Naive thymus-derived CD8-positive, alpha-beta T cell (primary cell): ENCODE measurements at places on chromosomes 1 and 21. TPM values are rescaled to one million over a fixed set of nuclear protein-coding genes. Genes with fewer than 3 reads are reported as not detected.
A peak's percentile ranks its signal among the peaks of the same experiment; 100 is the strongest.

The ITPKB gene
- total RNA-seq = 177 TPM

GRCh38 chr1:228009116-228009827 is 2.5 kb downstream of the WNT3A start:
- no peak for DNase-seq
- peak overlapping the region; percentile 41 for H3K4me3 ChIP-seq
- peaks cover 25% of the 10 kb centered on the region for H3K4me1 ChIP-seq
- H3K27me3 ChIP-seq = peaks cover 20% of the 10 kb centered on the region

- no peak for DNase-seq
- H3K4me1 ChIP-seq = no peaks in the 10 kb centered on the region
- no peak overlapping the region for H3K4me3 ChIP-seq
- no peaks in the 10 kb centered on the region for H3K36me3 ChIP-seq
Observed at GRCh38 chr1:153610334-153610733, 2.6 kb downstream of the S100A16 start.

GRCh38 chr1:173099166-173099565 is 48.4 kb upstream of the TNFSF18 start:
- H3K27me3 ChIP-seq = no peaks in the 10 kb centered on the region
- no peak overlapping the region for H3K27ac ChIP-seq
- no peaks in the 10 kb centered on the region for H3K4me1 ChIP-seq

DNA sequence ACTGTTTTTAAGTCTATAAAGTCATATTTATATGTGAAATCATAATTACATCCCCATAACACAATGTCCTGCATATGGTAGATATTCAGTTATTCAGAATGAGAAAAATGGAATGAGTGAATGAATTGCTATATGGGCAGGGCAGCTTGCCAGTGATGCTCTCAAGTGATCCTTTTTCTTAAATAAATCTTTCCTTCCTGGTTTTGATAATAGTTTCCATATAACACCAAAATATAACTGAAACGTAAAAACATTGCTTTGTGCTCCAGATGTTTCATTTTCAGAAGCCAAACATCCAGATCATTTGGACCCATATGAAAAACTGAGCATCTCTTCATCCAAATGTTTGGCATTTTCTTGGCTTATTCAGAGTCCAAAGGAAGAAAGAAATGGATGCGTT is 30.2 kb upstream of the RGS8 start:
- no peak overlapping the region for H3K4me3 ChIP-seq
- H3K27ac ChIP-seq = no peak overlapping the region
- peaks cover 15% of the 10 kb centered on the region for H3K4me1 ChIP-seq
- H3K36me3 ChIP-seq = no peaks in the 10 kb centered on the region

DNA sequence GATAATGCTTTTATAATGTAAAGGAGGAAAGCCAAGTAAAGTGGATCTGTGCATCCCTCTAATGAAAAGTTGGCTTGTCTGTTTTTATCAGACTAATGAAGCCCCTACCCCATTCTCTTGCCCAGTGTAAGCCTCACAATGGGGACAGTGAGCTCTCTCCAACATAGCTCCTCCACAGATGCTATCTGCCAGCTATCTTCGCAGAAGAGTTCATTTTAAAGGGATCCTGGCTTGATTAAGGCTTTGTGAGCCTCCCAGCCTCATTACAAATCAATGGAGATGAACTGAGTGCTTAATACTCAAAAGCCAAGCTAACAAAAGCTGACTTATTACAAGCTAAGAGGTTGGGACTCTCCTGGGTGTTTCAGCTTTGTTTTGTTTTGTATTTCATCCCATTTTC is 514.7 kb downstream of the NUF2 start:
- H3K27me3 ChIP-seq = no peaks in the 10 kb centered on the region
- no peak for DNase-seq
- no peaks in the 10 kb centered on the region for H3K4me1 ChIP-seq
- H3K36me3 ChIP-seq = no peaks in the 10 kb centered on the region

The LSS gene
- 43.6 TPM for total RNA-seq

The HMGB4 gene
- total RNA-seq = not detected

DNA sequence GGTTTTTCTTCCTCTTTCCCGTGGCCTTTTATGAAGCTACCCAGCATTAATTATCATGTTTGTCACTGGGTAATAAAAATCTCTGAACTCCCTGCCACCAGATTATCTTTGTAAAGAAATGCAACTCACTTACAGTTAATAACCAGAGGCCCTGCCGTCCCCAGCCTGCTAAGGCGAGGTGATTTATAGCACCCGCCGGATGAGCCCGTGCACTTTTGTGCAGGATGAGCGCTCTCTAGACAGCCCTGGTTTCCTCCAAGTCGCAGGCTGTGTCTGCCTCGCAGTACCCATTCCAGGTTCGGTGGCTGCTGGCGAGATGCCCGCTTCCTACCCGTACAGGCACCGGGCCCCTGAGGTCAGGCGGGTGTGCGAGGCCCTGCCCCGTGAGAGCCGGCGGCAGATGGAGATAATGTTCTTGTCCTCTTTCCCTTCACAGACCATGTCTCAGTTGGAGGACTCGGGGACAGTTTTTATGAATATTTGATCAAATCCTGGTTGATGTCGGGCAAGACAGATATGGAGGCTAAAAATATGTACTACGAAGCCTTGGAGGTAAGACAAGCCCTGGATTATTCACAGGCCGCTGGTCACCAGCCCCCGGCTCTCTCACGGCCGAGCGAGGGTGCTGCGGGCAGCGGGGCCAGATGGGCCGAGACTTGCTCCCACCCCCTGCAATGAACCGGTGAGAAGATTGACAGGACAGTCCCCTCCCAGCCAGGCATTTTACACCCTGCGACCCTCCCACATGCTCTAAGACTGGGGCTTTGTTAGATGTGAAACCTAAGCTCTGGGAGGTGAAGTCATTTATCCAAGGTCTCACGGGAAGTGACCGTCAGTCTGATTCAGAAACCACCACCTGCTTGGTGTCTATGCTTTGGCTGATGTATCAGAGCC is 28.5 kb upstream of the SELENON start:
- DNase-seq = peak; percentile 38
- peaks cover 73% of the 10 kb centered on the region for H3K4me1 ChIP-seq
- peaks cover 5% of the 10 kb centered on the region for H3K36me3 ChIP-seq
- peak overlapping the region; percentile 76 for H3K4me3 ChIP-seq

GRCh38 chr1:27117733-27118439 is 37.0 kb downstream of the SLC9A1 start:
- H3K4me3 ChIP-seq = no peak overlapping the region
- no peak for DNase-seq
- peak overlapping the region; percentile 48 for H3K27ac ChIP-seq
- H3K4me1 ChIP-seq = peaks cover 41% of the 10 kb centered on the region
- H3K36me3 ChIP-seq = no peaks in the 10 kb centered on the region

The NR1I3 gene
- total RNA-seq = not detected

DNA sequence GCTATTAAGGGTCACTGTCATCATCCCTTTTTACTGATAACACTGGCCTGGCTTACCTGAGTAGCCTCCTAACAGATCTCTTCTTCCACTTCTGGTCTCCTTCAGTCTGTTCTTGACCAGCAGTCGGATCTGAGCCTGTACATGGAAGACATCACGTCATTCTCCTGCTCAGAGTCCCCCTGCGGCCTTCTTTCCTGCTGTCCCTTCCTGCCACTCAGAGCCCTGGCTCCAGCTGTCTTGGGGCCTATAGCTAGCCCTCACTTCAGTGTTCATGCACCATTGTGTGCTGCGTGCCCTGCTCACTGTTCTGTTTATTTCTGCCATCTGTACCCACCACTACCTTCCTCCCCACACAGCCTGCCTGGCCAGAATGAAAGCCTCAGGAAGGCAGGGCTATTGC is 8.4 kb downstream of the ADARB1 start:
- H3K36me3 ChIP-seq = no peaks in the 10 kb centered on the region
- no peak for DNase-seq
- H3K27ac ChIP-seq = peak overlapping the region; percentile 91
- H3K4me3 ChIP-seq = no peak overlapping the region
- no peaks in the 10 kb centered on the region for H3K27me3 ChIP-seq
- peaks cover 100% of the 10 kb centered on the region for H3K4me1 ChIP-seq

The KISS1 gene
- total RNA-seq = not detected

The IL24 gene
- total RNA-seq = not detected

- peaks cover 13% of the 10 kb centered on the region for H3K4me1 ChIP-seq
- H3K27me3 ChIP-seq = peaks cover 46% of the 10 kb centered on the region
- H3K27ac ChIP-seq = no peak overlapping the region
Observed at GRCh38 chr1:37794372-37795339, 1.0 kb downstream of the MANEAL start.

- H3K4me3 ChIP-seq = no peak overlapping the region
- H3K27ac ChIP-seq = no peak overlapping the region
- H3K27me3 ChIP-seq = peaks cover 1% of the 10 kb centered on the region
- no peak for DNase-seq
- H3K36me3 ChIP-seq = no peaks in the 10 kb centered on the region
Observed at GRCh38 chr1:211601982-211602670, 23.2 kb upstream of the SLC30A1 start.

DNA sequence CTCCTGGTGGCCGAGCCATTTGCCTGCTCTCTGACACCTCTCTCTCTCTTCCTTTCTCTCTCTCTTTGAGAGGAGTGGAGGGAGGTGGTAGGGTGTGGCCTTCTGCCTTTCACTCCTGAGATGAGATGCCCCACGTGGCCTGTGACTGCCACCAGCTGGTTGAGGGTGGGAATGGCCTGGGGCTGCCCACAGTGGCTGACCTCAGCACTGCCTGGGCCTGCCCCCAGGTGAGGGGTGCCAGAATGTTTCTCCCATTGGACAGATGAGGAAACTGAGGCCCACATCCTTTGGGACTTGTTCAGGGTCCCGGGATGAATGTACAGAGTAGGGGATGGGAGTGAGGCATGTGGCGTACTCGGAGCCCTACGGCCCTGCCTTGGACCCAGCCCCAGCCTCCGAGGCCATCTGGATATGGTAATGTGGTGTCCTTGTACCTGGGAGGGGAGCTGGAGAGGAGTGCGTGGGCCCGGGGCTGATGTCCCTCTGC is 12.7 kb upstream of the C1orf167 start:
- peaks cover 28% of the 10 kb centered on the region for H3K36me3 ChIP-seq
- DNase-seq = peak; percentile 50
- no peaks in the 10 kb centered on the region for H3K27me3 ChIP-seq
- H3K27ac ChIP-seq = no peak overlapping the region

- no peaks in the 10 kb centered on the region for H3K27me3 ChIP-seq
- no peaks in the 10 kb centered on the region for H3K36me3 ChIP-seq
- peaks cover 68% of the 10 kb centered on the region for H3K4me1 ChIP-seq
- DNase-seq = no peak
Observed at GRCh38 chr1:101307985-101308689, 71.3 kb downstream of the S1PR1 start.

GRCh38 chr1:165010418-165011070 is 346.0 kb downstream of the LMX1A start:
- no peak for DNase-seq
- no peak overlapping the region for H3K27ac ChIP-seq
- H3K4me3 ChIP-seq = no peak overlapping the region
- H3K36me3 ChIP-seq = no peaks in the 10 kb centered on the region

DNA sequence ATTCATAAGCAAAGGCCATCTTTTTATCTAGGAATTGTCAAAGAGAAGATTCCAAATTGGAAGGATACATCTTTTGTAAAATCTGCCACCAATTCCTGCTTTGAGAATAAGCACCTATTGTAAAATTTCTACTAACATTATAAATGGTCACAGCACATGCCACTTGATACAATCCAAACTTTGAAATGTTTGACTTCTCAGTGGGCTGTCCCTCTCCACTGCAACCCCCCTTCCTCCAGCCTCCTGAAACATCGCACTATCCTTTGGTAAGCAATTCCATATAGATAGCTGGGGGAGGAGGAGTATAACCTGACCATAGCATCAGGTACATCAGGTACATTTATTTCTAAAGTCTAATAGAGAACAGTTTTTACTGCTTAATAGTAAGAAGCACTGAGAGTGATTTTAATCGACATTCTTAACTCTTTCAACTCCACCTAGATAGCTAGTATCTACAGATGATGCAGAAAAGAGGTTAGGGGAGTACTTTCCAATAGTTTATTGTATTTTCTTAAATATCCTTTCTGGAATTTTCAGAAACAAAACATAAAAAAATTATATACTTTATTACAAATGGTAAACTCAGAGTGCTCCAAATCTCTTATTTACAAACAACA is 2.9 kb downstream of the JUN start:
- DNase-seq = peak; percentile 66
- no peak overlapping the region for H3K27ac ChIP-seq
- peaks cover 19% of the 10 kb centered on the region for H3K4me1 ChIP-seq
- H3K36me3 ChIP-seq = peaks cover 6% of the 10 kb centered on the region
- peak overlapping the region; percentile 100 for H3K4me3 ChIP-seq

The ALG14 gene
- total RNA-seq = 0.83 TPM

DNA sequence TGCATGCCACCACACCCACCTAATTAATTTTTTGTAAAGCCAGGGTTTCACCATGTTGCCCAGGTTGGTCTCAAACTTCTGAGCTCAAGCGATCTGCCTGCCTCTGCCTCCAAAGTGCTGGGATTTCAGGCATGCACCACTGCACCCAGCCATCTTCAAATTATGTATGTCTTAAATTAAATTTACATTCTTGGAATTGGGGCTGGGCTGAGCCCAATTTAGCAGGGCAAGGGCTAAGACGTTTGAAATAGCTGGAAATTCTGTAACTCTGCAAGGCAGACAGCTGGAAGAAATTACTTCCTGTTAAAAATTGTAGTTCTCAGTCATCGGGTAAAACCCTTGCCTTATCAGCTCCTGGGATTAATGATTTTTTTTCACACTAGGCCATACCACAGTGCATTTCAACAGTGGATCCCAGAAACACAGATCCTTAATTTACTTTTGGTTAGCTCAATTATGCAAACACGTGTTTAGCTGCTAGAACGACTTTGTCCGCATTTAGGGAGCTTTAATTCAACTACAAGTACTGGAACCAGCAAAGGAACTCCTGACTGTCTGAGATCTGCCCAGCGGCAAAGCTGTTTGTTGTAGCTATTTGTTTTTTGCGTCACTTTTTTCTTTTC is 83.3 kb downstream of the OLFML3 start:
- H3K27ac ChIP-seq = no peak overlapping the region
- H3K4me1 ChIP-seq = no peaks in the 10 kb centered on the region
- no peak overlapping the region for H3K4me3 ChIP-seq

The ADAM15 gene
- 21.1 TPM for total RNA-seq

DNA sequence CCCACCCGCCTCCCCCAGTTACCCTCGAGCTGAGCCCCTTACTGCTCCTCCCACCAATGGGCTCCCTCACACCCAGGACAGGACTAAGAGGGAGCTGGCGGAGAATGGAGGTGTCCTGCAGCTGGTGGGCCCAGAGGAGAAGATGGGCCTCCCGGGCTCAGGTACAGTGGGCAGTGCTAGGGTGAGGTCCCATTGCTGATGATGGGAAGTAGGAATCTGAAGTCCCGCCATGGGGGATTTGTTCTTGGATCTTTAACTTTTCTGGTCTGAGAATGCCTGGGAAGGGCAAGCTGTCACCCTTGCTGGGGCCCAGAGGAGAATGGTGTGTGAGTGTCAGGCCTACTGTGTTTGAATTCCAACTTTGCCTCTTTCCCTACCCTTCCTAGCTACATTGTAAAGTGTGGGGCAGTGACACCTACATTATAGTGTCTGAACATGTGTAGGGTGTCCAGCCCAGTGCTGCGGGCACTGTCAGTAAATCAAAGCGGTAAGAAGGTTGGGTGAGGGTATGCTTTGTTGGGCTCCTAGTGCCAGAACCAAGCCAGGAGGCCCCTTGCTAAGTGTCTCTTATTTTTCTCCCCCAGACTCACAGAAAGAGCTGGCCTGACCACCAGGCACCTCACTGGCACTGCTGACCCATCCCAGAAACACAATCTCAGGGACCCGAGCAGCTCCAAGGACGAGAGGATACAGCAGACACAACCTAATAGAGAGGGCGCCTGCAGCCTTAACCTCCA is 44.7 kb downstream of the YARS1 start:
- no peaks in the 10 kb centered on the region for H3K36me3 ChIP-seq
- no peak overlapping the region for H3K4me3 ChIP-seq
- H3K27me3 ChIP-seq = no peaks in the 10 kb centered on the region
- H3K4me1 ChIP-seq = peaks cover 8% of the 10 kb centered on the region

GRCh38 chr1:203215573-203215972 is 13.9 kb downstream of the CHIT1 start:
- peaks cover 11% of the 10 kb centered on the region for H3K27me3 ChIP-seq
- no peak for DNase-seq
- peaks cover 1% of the 10 kb centered on the region for H3K4me1 ChIP-seq
- no peak overlapping the region for H3K4me3 ChIP-seq
- no peak overlapping the region for H3K27ac ChIP-seq
- H3K36me3 ChIP-seq = no peaks in the 10 kb centered on the region
